Stimulated activated CD4-positive, alpha-beta T cell treated with anti-CD3 and anti-CD28 coated beads, Interleukin-4, amount 100 ng/mL, for 4 hours (primary cell): ENCODE measurements at places on chromosomes 7 and 10.

- no peak for DNase-seq
Measured at GRCh38 chr10:85362401-85362800, 1004.2 kb downstream of the GRID1 start.

DNA sequence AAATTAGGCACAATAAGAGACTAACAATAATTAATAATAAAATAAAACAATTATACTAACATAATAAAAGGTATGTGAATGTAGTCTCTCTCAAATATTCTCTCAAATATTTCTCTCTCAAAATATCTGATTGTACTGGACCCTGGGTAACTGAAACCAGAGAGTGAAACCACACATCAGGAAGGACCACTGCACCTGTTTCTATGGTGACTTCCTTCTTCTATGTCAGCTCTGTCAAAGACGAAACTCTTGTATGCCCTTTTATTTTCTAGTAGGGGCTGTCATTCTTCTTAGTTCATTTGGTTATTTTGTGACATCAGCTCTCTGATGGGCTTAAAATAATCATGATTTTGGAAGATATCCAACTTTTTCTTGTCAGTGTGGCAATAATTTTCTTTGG is 428.0 kb upstream of the TPK1 start:
- DNase-seq, result no peak

- DNase-seq, result no peak
Measured at GRCh38 chr10:117370205-117370604, 5.0 kb downstream of the PDZD8 start.

DNA sequence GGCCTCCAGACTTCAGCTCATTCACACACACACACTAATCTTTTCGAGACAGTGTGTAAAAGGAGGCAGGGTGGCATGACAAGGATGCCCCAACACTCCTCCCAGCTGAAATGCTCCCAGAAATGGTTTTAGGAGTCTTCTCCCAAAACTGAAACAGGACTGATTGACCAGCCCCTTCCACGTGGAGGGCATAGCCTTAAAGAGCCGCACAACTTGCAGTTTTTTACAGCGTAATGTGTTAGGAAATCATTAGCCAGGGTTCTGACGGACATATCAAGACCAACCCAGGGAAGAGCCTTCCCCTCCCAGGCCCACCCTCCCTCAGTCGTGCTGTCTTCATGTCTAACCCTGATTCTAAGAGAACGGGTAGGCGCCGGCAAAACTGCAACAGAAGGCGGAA is 224.6 kb downstream of the TNS3 start:
- no peak for DNase-seq

GRCh38 chr10:95815133-95815532 is 59.2 kb downstream of the ENTPD1 start:
- DNase-seq, result no peak

DNA sequence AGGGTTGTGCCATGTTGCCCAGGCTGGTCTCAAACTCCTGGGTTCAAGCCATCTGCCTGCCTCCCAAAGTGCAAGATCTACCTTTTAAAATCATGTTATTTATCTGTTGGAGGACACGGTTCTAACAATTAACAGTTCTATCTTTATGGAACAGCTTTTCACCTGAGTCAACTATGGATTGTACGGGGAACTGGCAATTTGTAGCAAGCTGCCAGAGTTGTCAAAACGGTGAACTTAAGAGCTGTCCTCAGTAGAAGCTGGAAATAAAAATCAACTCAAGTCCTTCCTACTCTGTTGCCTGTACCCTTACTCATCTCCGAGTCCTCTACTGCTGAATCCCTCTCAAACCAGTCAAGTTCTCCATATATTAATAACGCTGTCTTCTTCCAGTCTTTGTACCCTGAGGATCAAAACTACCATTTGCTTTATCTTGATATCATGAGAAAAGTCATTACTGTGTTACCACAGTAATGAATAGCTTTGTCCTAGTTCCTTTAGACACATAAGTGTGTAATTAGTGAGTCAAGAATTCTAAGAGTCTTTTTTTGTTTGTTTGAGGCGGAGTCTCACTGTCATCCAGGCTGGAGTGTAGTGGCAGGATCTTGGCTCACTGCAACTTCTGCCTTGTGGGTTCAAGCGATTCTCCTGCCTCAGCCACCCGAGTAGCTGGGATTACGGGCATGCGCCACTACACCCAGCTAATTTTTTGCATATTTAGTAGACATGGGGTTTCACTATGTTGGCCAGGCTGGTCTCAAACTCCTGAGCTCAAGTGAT is 28.2 kb downstream of the HBP1 start:
- no peak for DNase-seq

- DNase-seq, result no peak
Measured at GRCh38 chr7:80088705-80089104, 45.9 kb upstream of the GNAI1 start.

GRCh38 chr10:73799899-73800559 is 11.4 kb downstream of the NDST2 start:
- no peak for DNase-seq

GRCh38 chr7:134444961-134445315 is 14.0 kb downstream of the AKR1B1 start:
- DNase-seq, result no peak

GRCh38 chr10:5391790-5392189 is 12.8 kb downstream of the TUBAL3 start:
- no peak for DNase-seq

DNA sequence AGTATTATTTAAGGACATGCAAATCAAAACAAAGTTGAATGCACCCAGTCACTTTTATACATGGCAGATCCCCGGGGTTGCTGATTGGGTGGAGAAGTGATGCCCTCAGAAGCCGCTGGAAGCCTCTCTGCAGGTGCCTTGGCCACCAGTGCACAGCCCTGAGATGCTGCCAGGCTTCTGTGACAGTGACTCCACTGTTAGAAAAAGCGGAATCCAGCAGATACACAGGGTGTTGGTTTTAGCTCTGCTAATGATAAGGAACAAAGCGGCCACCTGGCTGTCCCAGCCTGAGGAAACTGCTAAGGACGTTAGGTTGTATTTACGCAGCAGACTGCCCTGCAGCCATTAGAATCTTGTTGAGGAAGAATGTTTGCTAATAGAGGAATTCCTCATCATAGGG is 47.5 kb downstream of the JAKMIP3 start:
- DNase-seq, result no peak

- no peak for DNase-seq
Measured at GRCh38 chr7:138716889-138717288, 15.7 kb upstream of the SVOPL start.

GRCh38 chr10:132241496-132241895 is 54.7 kb downstream of the DPYSL4 start:
- no peak for DNase-seq

DNA sequence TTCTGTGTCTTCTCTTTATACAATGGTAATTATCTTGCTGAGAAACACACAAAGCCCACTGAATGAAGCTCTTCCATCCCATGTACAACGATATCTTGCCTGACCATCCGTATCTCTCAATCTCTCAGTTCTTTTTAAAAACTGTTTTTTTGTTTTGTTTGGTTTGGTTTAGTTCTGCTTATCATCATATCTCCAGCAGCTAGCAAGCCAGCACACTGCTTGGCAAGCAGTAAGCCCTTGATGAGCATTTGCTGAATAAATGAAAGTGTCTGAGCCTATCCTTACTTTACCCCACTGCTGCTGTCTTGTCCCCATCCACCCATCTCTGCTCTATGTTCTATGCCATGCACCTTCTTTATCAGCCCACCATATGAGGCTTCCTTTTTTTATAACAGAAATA is 34.2 kb downstream of the ITGB1 start:
- no peak for DNase-seq

- no peak for DNase-seq
Measured at GRCh38 chr7:138962561-138963270, 18.5 kb downstream of the KIAA1549 start.

DNA sequence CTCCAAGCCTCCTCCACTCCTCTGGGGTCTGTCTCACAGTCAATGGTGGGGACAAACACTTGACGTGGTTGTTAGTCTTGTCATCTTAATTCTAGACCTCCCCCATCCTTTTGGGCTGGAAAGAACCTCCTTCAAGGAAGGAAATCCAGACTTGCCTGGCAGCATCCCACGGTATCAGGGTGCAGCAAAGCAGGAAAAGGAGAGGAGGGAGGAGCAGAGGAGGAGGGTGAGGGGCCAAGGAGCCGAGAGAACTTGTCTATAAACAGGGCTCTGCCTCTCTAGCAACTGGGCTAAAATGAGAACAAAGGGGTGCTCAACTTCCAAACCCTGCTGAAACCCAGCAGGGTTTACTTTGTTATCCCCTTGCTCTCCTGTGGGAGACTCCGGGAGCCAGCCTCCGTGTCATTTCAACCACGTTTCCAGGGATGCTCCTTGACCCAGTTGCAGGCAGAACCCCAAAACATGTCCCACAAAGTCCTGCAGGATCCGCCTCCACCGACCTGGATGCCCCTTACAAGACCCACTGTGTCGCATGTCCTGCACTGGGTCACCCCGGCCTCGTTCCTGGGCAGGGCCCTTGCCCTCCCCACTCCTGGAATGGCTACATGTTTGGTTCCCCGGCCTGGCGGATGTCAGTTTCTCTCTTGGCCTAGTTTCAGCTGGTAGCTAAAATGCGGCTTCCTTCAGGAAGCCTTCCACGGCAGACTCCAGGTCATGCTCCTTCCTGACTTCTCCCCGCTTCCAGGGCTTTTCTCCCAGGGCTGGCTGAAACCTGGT is 69.7 kb upstream of the MGMT start:
- DNase-seq, result no peak

GRCh38 chr10:5282137-5282536 is 82.6 kb upstream of the UCN3 start:
- DNase-seq, result no peak

DNA sequence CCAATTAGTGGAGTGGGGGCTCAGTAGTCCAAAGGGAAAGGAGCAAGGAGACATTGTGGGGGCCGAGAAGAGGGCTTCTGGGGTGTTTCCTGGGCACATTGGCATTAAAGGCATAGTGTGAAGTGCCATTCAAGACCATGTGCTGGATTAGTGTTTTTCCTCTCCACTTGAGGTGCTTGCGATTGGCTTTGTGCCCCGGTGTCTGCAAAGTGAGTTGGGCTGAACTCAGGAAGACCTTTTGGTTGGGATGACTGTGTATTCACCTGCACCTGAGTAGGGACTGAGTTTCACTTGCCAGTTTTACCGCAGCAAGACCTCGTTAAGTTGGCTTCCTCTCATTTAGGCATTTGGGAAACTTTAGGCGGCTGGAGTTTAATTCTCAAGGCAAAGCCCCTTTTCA is 73.0 kb downstream of the TCF7L2 start:
- no peak for DNase-seq
